ENCODE measurements at places on chromosomes 6 and 20. TPM values are rescaled to one million over a fixed set of nuclear protein-coding genes. Genes with fewer than 3 reads are reported as not detected.

- H3K4me3 ChIP-seq, result no peak overlapping the region
- no peaks in the 10 kb centered on the region for H3K27me3 ChIP-seq
- no peaks in the 10 kb centered on the region for H3K4me1 ChIP-seq
- no peak overlapping the region for H3K27ac ChIP-seq
Measured at GRCh38 chr6:2376429-2377355, 131.3 kb upstream of the GMDS start.

GRCh38 chr6:31267651-31268368 is 4.1 kb downstream of the HLA-C start:
- H3K4me1 ChIP-seq, result peaks cover 3% of the 10 kb centered on the region
- H3K27ac ChIP-seq, result no peak overlapping the region
- peaks cover 5% of the 10 kb centered on the region for H3K27me3 ChIP-seq
- no peaks in the 10 kb centered on the region for H3K36me3 ChIP-seq
- H3K4me3 ChIP-seq, result no peak overlapping the region

DNA sequence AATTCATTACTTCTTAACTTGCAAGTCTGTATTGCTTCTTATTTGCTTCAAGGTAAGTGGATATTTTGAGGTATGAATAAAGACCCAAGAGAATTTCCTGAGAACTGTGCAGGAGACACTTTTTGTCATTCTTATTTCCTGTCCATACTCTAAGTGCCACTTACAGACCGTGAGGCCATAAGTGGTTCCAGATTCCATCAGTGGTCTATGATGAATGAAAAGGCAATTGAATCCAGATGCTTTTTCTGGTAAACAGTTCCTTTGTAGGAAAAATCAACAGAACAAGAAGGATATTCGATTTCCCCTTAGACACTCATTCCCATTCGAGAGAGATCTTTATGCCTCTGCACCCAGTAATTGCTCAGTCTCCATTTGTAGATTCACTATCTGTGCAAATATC is 58.3 kb upstream of the PDE10A start:
- no peaks in the 10 kb centered on the region for H3K4me1 ChIP-seq
- H3K27ac ChIP-seq, result no peak overlapping the region
- no peaks in the 10 kb centered on the region for H3K36me3 ChIP-seq

- no peak for DNase-seq
- H3K4me3 ChIP-seq, result no peak overlapping the region
- H3K27ac ChIP-seq, result no peak overlapping the region
Measured at GRCh38 chr6:106286746-106287145, 38.8 kb downstream of the ATG5 start.

- H3K4me1 ChIP-seq, result peaks cover 4% of the 10 kb centered on the region
- H3K4me3 ChIP-seq, result no peak overlapping the region
- no peaks in the 10 kb centered on the region for H3K36me3 ChIP-seq
- peaks cover 3% of the 10 kb centered on the region for H3K27me3 ChIP-seq
- no peak overlapping the region for H3K27ac ChIP-seq
- no peak for DNase-seq
Measured at GRCh38 chr6:44661221-44662008, 273.9 kb downstream of the CDC5L start.

Gene ADGRF1
- not detected for total RNA-seq

Gene PRSS16
- 0.64 TPM for total RNA-seq
